Subcutaneous preadipocyte (primary cell): ENCODE measurements at places on chromosomes 1 and 21. TPM values are rescaled to one million over a fixed set of nuclear protein-coding genes. Genes with fewer than 3 reads are reported as not detected.

The NES gene
- total RNA-seq: 23.9 and 59.2 TPM in 2 replicates

The LCE1A gene
- not detected in 2 replicates for total RNA-seq

The KCNJ15 gene
- 16.6 and 24.3 TPM in 2 replicates for total RNA-seq

The CA6 gene
- not detected in 2 replicates for total RNA-seq

The SNX7 gene
- 38.5 and 41.5 TPM in 2 replicates for total RNA-seq

The C1QC gene
- total RNA-seq: not detected in 2 replicates

The KRTAP12-2 gene
- not detected in 2 replicates for total RNA-seq

The PTPRF gene
- 8.1 and 30.7 TPM in 2 replicates for total RNA-seq

The CFAP107 gene
- total RNA-seq: not detected in 2 replicates

The ELAPOR1 gene
- under 0.01 and 0.20 TPM in 2 replicates for total RNA-seq

The GOLT1A gene
- not detected in 2 replicates for total RNA-seq

The C1orf141 gene
- total RNA-seq: not detected in 2 replicates
